ENCODE measurements at places on chromosomes 6 and 20.
A peak's percentile ranks its signal among the peaks of the same experiment; 100 is the strongest.

GRCh38 chr6:108502832-108503231, 57.9 kb upstream of the FOXO3 start:
- DNase-seq = no peak

DNA sequence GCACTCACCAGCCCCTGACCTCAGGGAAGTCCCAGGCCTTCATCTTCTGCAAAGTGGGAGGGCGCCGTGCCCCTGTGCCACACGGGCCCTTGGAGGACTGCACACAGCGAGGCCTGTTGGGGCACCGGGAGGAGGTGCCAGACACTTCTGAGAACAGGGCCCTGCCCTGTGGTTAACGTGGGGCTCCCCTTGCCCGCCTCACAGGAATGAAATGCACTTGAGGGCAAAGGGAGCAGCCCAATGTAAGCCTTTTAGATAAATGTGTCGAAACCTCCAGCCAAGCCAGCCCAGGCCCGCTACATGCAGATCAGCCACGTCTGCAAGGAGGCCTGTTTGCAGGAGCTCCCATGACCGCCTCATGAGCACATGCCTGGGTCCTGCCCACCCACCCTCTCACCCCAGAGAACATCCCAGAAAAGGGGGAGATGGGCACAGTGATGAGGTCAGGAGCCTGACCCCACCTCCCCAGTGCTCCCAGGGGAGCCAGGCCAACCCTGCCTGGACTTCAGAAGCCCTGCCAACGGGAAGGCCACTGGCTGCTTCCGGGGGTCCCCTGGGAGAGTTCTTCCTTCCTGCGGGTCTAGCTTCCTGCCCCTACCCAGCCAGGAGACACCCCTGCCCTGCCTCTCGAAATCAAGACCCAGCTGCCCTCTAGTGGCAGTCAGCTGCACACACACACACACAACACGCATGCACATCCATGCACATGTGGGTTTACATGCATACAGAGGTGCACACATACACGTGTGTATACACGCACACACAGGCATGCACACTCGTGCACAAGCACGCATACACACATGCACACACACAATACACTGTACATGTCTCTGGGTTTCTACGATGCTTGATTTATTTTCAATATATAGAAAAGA, 178.7 kb downstream of the TAF4 start:
- peak; percentile 50 for DNase-seq

- DNase-seq = no peak
These were observed 19.2 kb upstream of the ZSCAN9 start for GRCh38 chr6:28205879-28206278.

GRCh38 chr6:21772884-21773575, 179.5 kb downstream of the SOX4 start:
- peak; percentile 7 for DNase-seq

GRCh38 chr6:158374020-158374419, 61.8 kb downstream of the TULP4 start:
- DNase-seq = no peak

GRCh38 chr6:137734875-137735182, 132.2 kb upstream of the TNFAIP3 start:
- no peak for DNase-seq

DNA sequence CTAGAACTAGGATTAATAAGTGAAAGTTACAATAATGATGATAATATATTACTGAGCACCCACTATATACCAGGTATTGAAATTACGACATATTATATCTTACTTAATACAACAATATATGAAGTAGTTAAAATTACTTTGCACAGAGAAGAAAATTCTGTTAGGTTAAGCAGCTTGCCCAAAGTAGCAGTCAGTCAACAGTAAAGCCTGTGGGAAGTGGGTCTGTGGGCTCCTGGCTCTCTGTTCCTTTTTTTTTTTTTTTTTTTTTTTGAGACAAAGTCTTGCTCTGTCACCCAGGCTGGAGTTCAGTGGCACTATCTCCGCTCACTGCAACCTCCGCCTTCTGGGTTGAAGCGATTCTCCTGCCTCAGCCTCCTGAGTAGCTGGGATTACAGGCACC, 4.8 kb upstream of the GTF2H4 start:
- DNase-seq = no peak

- no peak for DNase-seq
These were observed 101.1 kb downstream of the PSMB1 start for GRCh38 chr6:170451762-170452651.

GRCh38 chr20:8132484-8133309, 631 bp downstream of the PLCB1 start:
- no peak for DNase-seq
